Substantia nigra (tissue), 51 donors: ENCODE measurements at places on chromosomes 16 and 17.

GRCh38 chr16:84597931-84598351 is 19.9 kb downstream of the COTL1 start:
- no peak for DNase-seq

DNA sequence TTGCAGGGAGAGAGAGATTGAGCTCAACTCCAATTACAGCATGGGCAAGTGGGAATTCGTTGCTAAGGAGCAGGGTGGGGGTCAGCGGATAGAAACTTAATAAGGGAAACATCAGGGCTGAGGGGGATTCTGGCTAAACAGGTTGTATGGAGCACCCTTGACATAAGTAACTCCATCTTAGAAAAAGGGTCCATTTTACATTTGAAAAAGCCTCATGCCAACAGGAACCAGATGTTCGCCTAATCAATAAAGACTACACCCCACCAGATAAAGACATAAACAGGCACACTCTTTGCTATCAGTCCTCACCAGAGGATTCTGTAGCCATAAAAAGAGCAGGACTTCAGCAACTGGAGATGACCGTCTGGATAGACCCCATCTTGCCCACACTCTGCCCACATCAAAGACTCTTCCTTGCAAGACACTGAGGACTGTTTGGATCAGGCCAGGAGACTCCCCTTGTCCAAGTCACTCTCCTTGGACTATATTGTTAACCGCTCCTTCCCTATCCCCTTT is 1.6 kb upstream of the LRRC75A start:
- no peak for DNase-seq

GRCh38 chr17:19242323-19242722 is 5.2 kb downstream of the EPN2 start:
- DNase-seq = no peak

DNA sequence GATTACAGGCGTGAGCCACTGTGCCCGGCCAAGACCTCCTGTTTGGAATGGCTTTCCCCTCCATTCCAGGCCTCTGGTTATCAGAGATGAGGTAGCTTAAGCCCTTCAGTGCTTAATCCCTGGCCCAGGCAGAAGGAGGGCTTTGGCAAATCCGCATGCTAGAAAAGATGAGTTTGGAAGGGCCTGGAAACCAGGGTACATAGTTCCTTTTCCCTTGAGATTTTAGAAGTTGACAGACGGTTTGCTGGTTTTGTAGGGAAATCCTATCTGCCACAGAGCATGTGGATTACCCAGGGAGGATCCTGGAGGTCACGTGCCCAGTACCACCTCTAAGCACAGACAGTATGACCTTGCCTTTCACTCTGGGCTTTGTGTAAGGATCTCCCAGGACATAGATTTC is 114.7 kb upstream of the CACNG3 start:
- DNase-seq = no peak

GRCh38 chr17:78396441-78397337 is 18.2 kb downstream of the PGS1 start:
- no peak for DNase-seq

- DNase-seq = peak; percentile 2
Measured at GRCh38 chr17:66255112-66255511, 25.9 kb upstream of the APOH start.

DNA sequence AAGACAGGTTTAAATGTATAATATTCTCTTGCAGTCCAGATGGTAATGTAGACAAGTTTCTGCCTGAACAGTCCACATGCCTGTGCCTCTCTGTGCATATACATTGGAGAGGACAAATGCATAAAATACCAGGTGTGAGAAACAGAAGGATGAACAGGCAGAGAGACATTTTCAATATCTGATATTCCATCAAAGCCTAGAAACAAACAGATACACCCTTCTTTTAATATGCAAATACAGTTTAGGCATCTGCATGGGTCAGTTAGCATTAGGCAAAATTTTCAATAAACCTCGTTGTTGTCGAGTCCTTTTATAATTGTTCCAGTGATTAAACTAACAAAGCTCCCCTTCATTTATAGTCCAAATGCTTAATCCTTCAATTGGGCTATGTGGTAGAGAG is 897 bp downstream of the OMG start:
- DNase-seq = no peak

DNA sequence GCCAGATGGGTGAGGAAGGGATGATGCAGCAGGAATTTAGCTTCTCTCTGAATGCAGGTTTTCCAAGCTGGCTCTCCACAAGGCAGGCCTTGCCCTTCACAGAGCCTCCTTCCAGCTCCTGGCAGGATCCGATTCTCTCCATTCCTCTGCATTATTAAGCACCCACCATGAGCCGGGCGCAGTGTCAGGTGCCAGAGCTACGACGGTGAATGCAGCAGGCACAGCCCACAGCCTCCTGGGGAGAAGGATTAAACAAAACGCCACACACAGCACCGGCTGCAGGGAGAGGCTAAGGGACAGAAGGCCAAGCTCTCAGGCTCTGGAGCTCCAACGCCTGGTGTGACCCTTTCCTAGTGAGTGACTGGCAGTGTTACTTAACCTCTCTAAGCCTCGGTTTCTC is 7.1 kb upstream of the MT2A start:
- DNase-seq = peak; percentile 22

DNA sequence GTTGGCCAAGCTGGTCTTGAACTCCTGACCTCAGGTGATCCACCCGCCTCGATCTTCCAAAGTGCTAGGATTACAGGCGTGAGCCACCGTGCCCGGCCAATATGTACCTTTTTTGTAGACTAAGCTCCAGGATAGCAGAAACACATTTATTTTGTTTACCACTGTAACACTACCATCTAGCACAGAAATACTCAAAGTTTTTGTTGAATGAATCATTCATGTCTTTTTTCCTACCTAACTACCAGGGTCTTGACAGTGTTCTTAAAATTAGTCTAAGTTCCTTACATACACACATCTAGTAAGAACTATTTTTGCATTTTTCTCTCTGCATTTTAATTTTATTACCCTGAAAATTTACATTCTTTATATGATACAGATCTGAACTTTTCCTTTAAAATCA is 44.4 kb downstream of the AKAP10 start:
- no peak for DNase-seq

GRCh38 chr16:10990378-10990777 is 46.0 kb downstream of the CLEC16A start:
- DNase-seq = no peak

- no peak for DNase-seq
Measured at GRCh38 chr17:29008591-29008990, 2.8 kb upstream of the SEZ6 start.

- no peak for DNase-seq
Measured at GRCh38 chr17:50824429-50824828, 11.0 kb upstream of the WFIKKN2 start.

DNA sequence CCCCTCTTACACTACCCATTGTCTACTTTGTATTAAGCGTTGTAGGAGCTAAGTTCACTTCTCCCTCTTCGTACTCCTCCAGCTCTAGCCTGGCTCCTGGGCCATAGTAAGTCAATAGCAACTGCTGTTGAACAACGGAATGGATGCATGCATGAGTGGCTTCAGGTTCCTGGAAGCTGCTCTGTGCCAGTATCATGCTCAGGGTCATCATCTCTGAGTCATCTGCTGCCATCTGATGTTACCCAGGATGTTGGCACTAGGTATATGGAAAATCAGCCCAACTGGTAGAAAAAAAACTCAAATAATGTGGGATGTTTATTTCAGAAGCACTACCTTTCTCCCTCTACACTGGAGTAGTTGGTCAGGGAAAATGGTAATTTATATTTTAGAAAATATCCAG is 536.8 kb downstream of the NPIPA7 start:
- DNase-seq = no peak

- DNase-seq = no peak
Measured at GRCh38 chr16:83365166-83365565, 442.6 kb upstream of the HSBP1 start.

DNA sequence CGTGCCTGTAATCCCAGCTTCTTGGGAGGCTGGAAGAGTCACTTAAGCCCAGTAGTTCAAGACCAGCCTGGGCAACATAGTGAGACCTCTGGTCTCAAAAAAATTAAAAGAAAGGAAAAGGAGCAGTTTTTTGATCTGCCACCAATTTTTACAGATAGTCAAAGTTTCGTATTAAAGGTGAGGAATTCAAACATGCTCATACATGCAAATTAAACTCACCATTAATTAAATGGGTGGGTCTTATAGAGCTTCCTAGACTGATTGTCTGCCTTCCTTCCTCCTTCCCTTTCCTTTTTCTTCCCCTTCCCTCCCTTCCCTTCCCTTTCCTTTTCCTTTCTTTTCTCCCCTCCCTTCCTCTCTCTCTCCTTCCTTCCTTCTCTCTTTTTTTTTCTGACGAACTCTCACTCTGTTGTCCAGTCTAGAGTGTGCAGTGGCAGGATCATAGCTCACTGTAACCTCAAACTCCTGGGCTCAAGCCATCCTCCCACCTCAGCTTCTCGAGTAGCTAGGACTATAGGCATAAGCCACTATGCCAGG is 36.4 kb upstream of the VPS4A start:
- no peak for DNase-seq

- no peak for DNase-seq
Measured at GRCh38 chr16:50521246-50521900, 26.8 kb upstream of the NKD1 start.

DNA sequence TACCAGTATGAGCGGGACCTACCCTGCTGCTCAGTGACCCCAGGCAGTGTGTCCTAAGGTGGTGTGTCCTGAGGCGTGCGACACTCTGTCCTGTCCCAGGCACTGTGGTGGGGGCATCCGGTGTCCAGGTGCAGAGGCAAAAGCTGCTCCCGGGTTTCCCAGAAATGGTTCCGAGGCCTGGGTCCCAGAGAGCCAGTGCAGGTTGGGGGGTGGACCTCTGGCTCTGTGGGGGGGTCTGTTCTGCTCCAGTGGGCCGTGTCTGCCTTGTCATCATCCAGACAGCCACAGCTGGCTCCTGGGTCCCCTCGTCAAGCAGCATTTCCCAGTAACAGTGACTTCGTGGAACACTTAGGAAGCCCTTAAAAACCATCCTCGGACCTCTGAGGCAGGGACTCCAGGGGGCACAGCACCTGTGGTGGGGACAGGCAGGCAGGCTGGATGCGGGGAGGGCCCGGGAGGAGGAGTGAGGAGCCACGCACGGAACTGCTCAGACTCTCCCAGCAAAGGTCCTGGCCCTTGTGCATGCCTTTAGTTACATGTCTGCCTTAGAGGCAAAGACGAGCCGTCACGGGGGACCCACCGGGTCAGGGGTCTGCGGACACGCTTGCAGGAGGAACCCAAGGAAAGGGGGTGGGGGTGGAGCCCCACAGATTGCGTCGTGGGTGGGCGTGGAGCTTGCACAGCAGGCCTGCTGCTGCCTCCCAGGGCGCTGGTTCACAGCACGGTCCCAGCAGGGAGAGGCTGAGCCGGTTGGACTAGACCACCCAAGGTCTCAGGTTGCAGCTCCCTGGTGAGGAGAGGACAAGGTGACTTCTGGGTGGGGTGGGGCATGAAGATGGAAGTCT is 5.6 kb downstream of the SLC16A3 start:
- no peak for DNase-seq

GRCh38 chr16:50354629-50355456 is 13.9 kb downstream of the BRD7 start:
- DNase-seq = no peak

DNA sequence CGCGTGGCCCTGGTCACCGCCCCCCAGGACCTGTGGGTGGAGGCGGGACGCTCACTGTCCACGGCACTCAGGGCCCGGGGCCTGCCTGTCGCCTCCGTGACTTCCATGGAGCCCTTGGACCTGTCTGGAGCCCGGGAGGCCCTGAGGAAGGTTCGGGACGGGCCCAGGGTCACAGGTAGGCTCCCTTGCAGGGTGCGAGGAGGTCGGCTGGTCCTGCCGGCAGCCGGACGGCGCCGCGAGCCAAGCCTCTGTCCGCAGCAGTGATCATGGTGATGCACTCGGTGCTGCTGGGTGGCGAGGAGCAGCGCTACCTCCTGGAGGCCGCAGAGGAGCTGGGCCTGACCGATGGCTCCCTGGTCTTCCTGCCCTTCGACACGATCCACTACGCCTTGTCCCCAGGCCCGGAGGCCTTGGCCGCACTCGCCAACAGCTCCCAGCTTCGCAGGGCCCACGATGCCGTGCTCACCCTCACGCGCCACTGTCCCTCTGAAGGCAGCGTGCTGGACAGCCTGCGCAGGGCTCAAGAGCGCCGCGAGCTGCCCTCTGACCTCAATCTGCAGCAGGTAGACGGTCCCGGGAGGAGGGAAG is 1.3 kb downstream of the GUCY2D start:
- no peak for DNase-seq

DNA sequence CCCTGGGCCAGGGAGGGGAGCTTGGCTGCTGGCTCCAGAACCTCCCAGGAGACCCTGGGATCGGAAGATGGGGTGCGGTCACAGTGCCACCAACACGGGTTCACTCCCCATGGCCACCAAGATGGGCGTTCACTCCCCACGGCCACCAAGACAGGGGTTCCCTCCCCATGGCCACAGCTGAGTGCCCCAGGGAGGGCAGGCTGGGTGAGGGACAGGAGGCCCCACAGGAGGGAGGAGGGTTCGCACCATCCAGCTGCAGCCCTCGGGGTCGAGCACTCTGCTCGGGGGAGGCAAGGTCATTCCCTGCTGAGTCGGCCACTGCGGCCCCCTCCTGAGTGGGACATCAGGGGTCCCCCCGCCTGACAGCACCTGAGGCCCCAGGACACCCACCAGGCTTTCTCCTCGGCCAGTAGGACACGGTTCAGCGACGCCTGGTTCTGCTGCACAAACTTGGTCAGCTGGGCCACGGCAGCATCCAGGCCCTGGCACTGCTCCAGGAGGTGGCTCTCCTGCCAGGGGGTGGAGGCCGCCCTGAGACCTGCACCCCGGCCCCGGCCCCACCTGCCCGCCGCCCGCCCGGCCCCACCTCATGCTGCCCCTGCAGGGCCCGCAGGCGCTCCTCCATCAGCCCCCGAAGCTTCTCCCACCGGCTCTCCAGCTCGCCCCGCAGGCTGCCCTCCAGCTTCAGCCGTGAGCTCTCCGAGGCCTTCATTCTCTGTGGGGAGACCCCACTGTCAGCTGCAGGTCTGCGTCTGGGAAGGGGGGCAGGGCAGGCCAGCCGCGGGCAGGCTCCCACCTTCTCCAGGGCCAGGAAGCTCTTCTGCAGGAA is 5.9 kb downstream of the CCDC154 start:
- DNase-seq = no peak

- DNase-seq = no peak
Measured at GRCh38 chr16:81537721-81538561, 93.3 kb downstream of the CMIP start.

DNA sequence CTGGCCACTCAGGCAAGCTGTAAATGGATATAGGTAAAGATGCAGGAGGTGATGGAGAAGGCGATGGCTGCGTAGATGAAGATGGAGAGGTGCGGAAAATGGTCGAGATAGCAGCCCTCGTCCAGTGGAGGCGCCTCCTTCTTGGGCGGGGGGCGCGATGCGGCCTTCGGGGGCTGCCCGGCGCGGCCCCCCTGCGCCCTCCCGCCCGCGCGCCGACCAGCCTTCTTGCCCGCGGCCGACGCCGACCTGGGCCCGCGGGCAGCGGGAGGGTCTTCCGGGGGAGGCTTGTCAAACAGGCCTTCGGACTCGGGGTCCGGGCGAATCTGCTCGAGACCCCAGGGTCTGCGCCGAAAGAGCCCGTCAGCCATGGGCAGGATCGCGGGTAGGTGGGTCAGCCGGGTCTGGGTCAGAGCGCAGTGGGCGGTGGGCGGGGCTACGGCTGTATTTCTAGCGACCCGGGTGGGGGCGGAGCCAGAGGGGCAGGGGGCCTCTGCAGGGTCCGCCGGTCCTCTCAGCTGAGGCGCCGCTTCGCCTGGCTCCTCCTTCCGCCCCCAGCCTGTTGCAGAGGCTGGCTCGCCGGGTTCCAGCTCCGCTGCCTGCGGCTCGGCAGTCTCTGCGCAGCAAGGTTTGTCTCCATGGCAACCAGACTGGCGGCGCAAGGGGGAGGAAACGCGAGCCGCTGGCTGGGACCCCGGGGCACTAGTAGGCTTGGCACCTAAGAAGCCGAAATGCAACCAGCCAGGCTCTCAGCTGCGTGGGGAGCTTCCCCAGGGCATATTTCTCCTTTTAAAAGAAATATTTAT is 14.4 kb downstream of the MIS12 start:
- DNase-seq = peak; percentile 68
